Suprapubic skin (tissue), 4 donors: ENCODE measurements at places on chromosomes 5 and 9.

- no peak overlapping the region for H3K4me3 ChIP-seq
- no peak overlapping the region for H3K27ac ChIP-seq
- H3K4me1 ChIP-seq = no peaks in the 10 kb centered on the region
- H3K27me3 ChIP-seq = no peaks in the 10 kb centered on the region
- DNase-seq = no peak
- no peaks in the 10 kb centered on the region for H3K36me3 ChIP-seq
These were observed 148.3 kb upstream of the GHR start for GRCh38 chr5:42274913-42275312.

DNA sequence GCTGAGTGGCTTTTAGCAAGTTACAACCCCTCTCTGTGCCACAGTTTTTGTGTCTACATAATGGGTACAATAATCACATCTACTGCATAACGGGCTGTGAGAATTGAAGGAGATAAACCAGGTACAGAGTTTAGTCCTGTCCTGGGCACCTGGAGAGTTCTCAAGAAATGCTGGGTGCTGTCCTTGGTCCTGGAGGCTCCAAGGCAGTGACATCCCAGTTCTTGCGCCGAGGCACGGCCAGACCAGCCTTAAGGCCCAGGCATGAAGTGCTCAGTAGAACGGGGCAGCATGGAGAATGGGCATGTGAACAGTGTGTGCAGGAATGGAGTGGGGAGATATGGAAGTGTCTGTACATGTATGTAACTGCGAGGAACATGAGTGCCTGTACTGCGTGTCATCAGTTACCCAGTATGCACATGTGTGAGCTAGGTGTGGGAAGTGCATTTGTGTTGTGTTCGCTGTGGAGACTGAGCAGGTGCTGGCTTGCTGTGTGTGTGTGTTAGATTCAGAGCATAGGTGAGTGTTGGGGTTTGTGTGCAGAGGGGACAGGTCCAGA, 6.3 kb upstream of the UNC5A start:
- H3K27me3 ChIP-seq = peaks cover 71% of the 10 kb centered on the region
- no peak overlapping the region for H3K27ac ChIP-seq
- H3K4me1 ChIP-seq = no peaks in the 10 kb centered on the region

DNA sequence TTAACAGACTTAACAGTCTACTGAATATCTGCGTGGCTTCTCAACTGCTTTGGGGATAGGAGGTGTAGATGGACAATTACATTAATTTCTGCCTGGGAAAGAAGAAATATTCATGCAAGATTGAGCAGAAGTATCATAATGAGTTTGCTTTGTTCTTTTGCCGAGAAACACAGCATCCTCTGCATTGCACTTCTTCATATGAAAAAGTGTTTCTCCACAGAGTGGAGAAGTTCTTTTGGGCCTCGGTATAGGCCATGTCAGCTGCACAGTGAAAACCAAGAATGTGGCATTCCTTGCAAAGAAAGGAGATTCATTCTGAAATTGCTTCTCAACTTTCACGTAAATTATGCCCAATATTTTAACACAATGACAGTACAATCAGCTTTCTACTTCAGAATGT, 17.6 kb upstream of the SNX2 start:
- no peaks in the 10 kb centered on the region for H3K27me3 ChIP-seq
- H3K27ac ChIP-seq = no peak overlapping the region
- no peak for DNase-seq
- H3K4me3 ChIP-seq = no peak overlapping the region
- H3K36me3 ChIP-seq = no peaks in the 10 kb centered on the region

DNA sequence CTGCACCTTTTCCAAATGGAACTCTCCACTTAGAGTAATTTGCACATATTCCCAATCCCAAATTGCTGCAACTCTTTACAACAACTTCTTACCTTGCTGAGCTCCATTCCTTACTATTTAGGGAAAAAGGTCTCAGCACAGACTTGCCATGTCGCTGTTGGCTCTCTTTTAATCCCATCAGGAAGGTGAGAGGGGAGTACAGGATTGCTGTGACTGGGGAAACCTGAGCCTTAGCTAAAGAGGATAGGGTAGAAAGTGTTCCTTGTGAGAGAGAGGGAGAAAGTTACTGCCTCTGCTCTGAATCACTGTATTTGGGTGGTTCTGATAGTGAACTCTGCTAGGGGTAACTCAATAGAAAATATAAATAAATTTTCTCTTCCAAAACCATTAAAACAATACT, 43.7 kb upstream of the GABRA1 start:
- no peaks in the 10 kb centered on the region for H3K36me3 ChIP-seq
- no peak overlapping the region for H3K4me3 ChIP-seq
- no peaks in the 10 kb centered on the region for H3K4me1 ChIP-seq
- no peak overlapping the region for H3K27ac ChIP-seq
- H3K27me3 ChIP-seq = no peaks in the 10 kb centered on the region

GRCh38 chr5:96408841-96409538, 24.1 kb downstream of the PCSK1 start:
- H3K4me1 ChIP-seq = no peaks in the 10 kb centered on the region
- no peak overlapping the region for H3K27ac ChIP-seq
- H3K36me3 ChIP-seq = no peaks in the 10 kb centered on the region
- H3K27me3 ChIP-seq = no peaks in the 10 kb centered on the region
- no peak overlapping the region for H3K4me3 ChIP-seq

DNA sequence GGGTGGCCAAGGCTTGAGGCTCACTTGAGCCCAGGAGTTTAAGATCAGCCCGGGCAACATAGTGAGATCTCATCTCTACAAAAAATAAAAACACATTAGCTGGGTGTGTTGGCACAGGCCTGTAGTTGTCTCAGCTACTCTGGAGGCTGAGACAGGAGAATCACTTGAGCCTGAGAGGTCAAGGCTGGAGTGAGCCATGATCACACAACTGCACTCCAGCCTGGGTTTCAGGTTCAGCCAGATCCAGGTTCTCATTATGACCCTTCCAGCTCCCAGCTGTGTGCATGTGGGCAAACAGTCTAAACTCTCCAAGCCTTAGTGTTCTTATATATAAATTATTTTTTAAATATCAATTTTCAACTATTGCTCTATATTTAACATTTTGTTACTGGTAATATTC, 67.9 kb downstream of the ALDH7A1 start:
- no peak overlapping the region for H3K27ac ChIP-seq
- no peaks in the 10 kb centered on the region for H3K27me3 ChIP-seq

DNA sequence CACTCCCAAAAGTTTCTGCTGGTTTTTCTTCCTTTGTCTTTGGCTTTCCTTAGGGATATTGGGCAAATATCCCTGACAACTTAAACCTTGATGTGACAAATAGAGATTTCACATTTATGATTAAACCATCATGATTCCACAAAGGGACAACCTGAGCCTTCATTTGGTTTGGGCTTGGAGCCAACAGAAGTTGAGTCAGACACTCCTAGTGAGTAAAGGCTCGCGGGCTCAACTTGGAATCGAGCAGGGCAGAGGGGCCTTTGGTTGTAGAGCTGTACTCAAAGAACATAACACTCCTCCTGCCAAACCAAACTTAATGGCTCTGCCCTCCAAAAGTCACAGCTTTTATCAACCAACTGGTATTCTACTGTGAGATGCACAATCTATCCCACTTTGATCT, 290.2 kb upstream of the MAP3K1 start:
- H3K4me3 ChIP-seq = no peak overlapping the region
- no peaks in the 10 kb centered on the region for H3K36me3 ChIP-seq
- DNase-seq = no peak
- peak overlapping the region; percentile 37 for H3K27ac ChIP-seq
- peaks cover 74% of the 10 kb centered on the region for H3K4me1 ChIP-seq
- H3K27me3 ChIP-seq = no peaks in the 10 kb centered on the region

DNA sequence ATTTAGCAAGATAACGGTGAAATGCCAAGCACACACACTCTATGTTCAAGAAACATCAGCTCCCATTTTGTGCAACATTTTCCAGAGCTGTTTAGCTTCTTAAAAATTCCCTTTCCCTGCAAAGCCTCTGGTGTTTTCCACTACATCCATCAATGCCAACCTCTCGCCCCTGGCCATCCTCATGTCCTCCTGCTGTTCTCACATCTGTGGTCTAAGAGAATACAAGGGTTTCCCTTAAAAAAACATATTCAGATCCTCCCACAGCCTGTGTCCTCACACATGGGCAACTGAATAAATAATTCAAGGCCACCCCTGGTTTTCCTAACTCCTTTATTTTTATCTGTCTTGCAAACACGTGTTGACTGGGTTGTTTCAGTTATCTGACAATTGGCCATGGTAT, 70.3 kb downstream of the PAPPA start:
- H3K27ac ChIP-seq = no peak overlapping the region
- H3K27me3 ChIP-seq = no peaks in the 10 kb centered on the region
- no peak for DNase-seq

- no peaks in the 10 kb centered on the region for H3K36me3 ChIP-seq
- H3K4me1 ChIP-seq = no peaks in the 10 kb centered on the region
- no peak overlapping the region for H3K4me3 ChIP-seq
- H3K27ac ChIP-seq = no peak overlapping the region
- H3K27me3 ChIP-seq = no peaks in the 10 kb centered on the region
These were observed 44.8 kb upstream of the CYLC2 start for GRCh38 chr9:102950346-102950745.

GRCh38 chr5:153523211-153523610, 32.7 kb downstream of the GRIA1 start:
- no peak overlapping the region for H3K4me3 ChIP-seq
- H3K27ac ChIP-seq = no peak overlapping the region
- H3K27me3 ChIP-seq = no peaks in the 10 kb centered on the region
- H3K36me3 ChIP-seq = no peaks in the 10 kb centered on the region

GRCh38 chr5:123800640-123801039, 288.7 kb downstream of the CSNK1G3 start:
- no peak for DNase-seq
- no peaks in the 10 kb centered on the region for H3K27me3 ChIP-seq
- no peak overlapping the region for H3K4me3 ChIP-seq
- no peak overlapping the region for H3K27ac ChIP-seq
- no peaks in the 10 kb centered on the region for H3K36me3 ChIP-seq

GRCh38 chr5:172758077-172758833, 12.7 kb downstream of the DUSP1 start:
- peak; percentile 78 for DNase-seq
- H3K4me3 ChIP-seq = no peak overlapping the region
- no peaks in the 10 kb centered on the region for H3K27me3 ChIP-seq
- H3K27ac ChIP-seq = peak overlapping the region; percentile 77
- H3K36me3 ChIP-seq = no peaks in the 10 kb centered on the region

- no peaks in the 10 kb centered on the region for H3K36me3 ChIP-seq
- no peak overlapping the region for H3K4me3 ChIP-seq
- H3K27me3 ChIP-seq = peaks cover 65% of the 10 kb centered on the region
- DNase-seq = no peak
These were observed 15.5 kb downstream of the IRX4 start for GRCh38 chr5:1867114-1867814.

DNA sequence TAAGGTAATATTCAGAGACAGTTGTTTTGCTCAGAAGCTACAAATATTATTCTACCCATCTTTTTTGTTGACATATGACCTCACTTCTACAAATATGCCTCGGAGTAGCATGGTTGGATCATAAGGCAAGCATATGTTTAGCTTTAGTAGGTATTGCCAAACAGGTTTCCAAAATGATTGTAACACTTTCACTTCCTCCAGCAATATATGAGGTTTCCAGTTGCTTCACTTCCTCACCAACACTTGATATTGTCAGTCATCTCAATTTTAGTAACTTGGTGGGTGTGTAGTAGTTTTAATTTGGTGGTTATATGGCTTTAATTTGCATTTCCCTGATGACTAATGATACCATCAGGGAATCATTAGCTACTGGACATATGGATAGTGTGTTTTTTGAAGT, 46.7 kb downstream of the TNFSF8 start:
- no peaks in the 10 kb centered on the region for H3K4me1 ChIP-seq
- H3K4me3 ChIP-seq = no peak overlapping the region
- H3K27ac ChIP-seq = no peak overlapping the region

- no peak overlapping the region for H3K27ac ChIP-seq
- H3K27me3 ChIP-seq = no peaks in the 10 kb centered on the region
- no peak for DNase-seq
- H3K4me3 ChIP-seq = no peak overlapping the region
- peaks cover 42% of the 10 kb centered on the region for H3K36me3 ChIP-seq
These were observed 14.5 kb upstream of the RPL26L1 start for GRCh38 chr5:172944741-172945140.

- H3K27ac ChIP-seq = no peak overlapping the region
- H3K27me3 ChIP-seq = no peaks in the 10 kb centered on the region
- no peaks in the 10 kb centered on the region for H3K36me3 ChIP-seq
- no peaks in the 10 kb centered on the region for H3K4me1 ChIP-seq
- no peak for DNase-seq
These were observed 208.8 kb downstream of the SAXO1 start for GRCh38 chr9:18824095-18824666.

- peaks cover 15% of the 10 kb centered on the region for H3K27me3 ChIP-seq
- peak; percentile 52 for DNase-seq
- H3K36me3 ChIP-seq = no peaks in the 10 kb centered on the region
- H3K4me3 ChIP-seq = no peak overlapping the region
- H3K4me1 ChIP-seq = no peaks in the 10 kb centered on the region
These were observed 81.5 kb downstream of the LMX1B start for GRCh38 chr9:126695186-126695585.

GRCh38 chr5:1228120-1228519, 2.9 kb downstream of the SLC6A18 start:
- DNase-seq = no peak
- no peaks in the 10 kb centered on the region for H3K36me3 ChIP-seq
- H3K27ac ChIP-seq = no peak overlapping the region
- no peak overlapping the region for H3K4me3 ChIP-seq

DNA sequence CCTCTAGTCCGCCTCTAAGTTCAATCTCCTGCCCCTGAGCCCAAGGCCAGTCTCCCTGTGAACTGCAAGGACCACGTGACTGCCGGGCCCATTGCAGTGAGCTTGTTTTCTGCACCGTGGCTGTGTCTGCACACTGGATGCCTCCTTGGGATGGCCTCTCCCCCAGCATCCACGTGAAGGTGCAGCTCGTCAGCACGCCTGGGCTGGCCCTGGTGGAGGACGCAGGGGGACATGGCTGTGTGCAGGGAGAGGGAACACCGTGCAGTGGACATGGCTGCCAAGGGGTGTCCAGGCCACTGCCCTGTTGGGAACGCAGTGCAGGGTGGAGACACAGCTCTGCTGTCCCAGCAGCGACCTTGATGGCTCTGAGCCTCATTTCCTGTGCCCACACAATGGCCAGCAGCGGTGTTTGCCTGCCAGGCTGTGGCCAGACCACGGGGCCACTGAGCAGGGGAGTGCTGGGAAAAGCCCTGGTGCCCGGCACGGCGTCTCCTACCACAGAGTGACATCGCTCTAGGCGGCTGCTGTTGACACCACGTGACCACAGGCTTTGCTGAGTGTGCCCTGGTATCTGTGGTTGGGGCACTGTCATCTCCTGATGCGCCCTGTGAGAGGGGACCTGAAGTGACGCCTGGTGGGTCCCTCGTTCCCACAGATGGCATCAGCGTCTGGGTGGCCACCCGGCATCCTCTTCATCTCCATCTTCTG, 26.9 kb upstream of the EXOC3 start:
- no peaks in the 10 kb centered on the region for H3K36me3 ChIP-seq
- H3K4me1 ChIP-seq = peaks cover 4% of the 10 kb centered on the region
- no peak overlapping the region for H3K27ac ChIP-seq
- no peaks in the 10 kb centered on the region for H3K27me3 ChIP-seq
- peak; percentile 74 for DNase-seq
